ENCODE measurements at places on chromosomes 3 and 15. TPM values are rescaled to one million over a fixed set of nuclear protein-coding genes. Genes with fewer than 3 reads are reported as not detected.

Gene TM4SF4
- total RNA-seq = not detected

Gene ITIH1
- total RNA-seq = not detected

Gene SLC24A5
- not detected for total RNA-seq

Gene SLC6A20
- total RNA-seq = not detected

Gene RAB6B
- total RNA-seq = 1.7 TPM

Gene CISH
- total RNA-seq = 3.5 TPM

Measured in cardiac ventricle fibroblast (primary cell).